ENCODE measurements at places on chromosomes 12 and 14.

DNA sequence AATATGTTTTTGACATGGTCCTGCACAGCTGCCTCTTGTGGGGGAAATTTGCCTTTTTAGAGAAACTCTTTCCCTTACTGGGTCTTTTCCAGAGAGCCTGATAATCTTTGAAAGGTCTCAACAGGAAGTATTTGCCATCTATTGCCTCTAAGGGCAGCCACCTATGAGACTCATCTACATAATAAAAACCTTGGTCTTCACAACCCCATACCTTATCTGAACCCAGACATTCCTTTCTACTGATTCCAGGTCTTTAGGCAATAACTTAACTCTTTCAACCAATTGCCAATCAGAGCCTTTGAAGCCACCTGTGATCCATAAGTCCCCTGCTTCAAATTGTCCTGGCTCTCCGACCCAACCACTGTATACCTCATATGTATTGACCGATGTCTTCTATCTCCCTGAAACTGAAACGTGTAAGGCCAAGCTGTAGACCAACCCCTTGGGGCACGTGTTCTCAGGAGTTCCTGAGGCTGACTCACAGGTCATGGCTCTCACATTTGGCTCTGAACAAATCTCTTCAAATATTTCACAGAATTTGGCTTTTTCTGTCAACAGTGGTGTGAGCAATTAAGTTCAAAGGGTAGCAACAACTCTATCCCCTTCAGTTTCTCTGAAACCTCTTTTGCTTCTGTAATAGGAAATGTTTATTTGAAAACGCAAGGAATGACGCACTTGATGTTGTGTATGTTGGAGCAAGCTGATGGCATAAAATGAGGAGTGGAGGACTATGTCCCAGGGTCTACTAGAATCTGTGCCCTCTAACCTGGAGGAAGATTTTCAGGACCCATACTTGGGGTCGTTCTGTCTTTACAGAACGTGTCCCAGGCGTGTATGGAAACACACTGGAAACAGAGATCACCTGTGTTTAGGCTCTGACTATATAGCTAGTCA, 49.2 kb upstream of the EIF5 start:
- peak; percentile 33 for DNase-seq

- peak; percentile 68 for DNase-seq
These were observed 52.6 kb downstream of the SEC23A start for GRCh38 chr14:39050389-39050788.

- no peak for DNase-seq
These were observed 100.2 kb downstream of the PDZRN4 start for GRCh38 chr12:41288142-41288811.

GRCh38 chr14:94946244-94946643, 176.3 kb upstream of the GSC start:
- no peak for DNase-seq

GRCh38 chr12:27334042-27334720, 1.5 kb downstream of the BMAL2 start:
- peak; percentile 13 for DNase-seq

DNA sequence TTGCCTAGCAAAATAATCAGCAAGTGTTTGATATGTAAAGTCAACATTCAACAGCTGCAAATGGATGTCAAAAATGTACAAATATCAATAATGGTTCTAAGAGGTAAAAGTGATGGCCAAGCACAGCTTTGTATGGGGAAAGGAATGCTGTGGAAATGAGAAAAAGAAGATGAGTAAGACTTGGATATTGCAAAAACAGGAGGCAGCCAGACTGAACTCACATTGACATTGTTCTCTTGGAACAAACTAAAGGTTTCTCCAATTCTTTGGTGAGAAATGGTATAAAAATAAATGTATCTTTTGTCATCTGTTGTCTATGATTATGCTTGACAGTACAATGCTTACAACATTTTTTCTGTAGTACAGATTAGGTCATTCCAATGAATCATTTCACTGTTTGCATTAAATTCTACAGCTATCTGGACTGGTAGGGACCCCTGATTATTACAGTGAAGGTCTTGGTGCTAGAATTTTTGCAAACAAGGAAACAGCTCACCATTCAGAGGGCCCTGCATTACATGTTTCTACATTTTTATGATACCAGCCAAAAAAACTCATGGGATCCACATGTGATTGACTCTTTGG, 465.7 kb downstream of the NOVA1 start:
- DNase-seq, result peak; percentile 13

DNA sequence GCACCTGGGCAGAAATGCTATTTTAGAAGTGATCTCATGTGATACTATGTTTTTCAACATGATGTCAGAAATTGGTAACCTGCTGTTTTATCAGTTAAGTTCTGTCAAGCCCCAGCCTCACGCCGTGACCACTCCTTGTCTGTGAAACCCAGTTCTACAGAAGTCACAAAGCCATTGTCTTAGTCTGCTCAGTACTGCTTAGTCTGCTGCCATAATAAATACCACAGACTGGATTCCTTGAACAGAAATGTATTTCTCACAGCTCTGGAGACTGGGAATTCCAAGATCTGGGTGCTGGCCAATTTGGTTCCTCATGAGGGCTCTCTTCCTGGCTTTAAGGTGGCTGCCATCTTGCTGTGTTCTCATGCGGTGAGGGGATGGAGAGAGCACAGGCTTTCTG, 176.9 kb downstream of the PRKCH start:
- no peak for DNase-seq

Data from HT1080 (cell line).